Stimulated activated CD4-positive, alpha-beta T cell treated with anti-CD3 and anti-CD28 coated beads, Interleukin-12 subunit alpha, Interleukin-12 subunit beta, amount 100 ng/mL, for 48 hours (primary cell): ENCODE measurements at places on chromosomes 3 and 15.
A peak's percentile ranks its signal among the peaks of the same experiment; 100 is the strongest.

DNA sequence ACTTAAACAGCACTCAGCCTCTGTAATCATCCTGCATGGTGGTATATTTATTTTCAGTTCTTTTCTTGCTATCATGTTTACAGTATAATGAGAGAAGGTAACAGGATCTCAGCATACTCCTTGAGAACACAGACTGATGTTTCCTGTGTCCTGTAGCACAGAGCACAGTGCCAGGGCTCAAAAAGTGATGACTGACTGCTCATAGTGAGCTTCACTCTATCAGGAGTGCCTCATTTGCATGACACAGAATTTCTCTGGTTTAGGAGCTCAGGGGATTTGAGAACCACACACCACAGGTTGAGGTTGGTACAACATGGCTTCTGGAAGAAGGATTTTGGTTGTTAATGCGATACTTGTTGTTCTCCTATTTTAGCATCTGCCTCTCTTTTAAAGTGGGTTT is 68.5 kb upstream of the SLC2A2 start:
- no peak for DNase-seq

- DNase-seq: no peak
Observed at GRCh38 chr3:69181592-69182211, 59.3 kb upstream of the LMOD3 start.

GRCh38 chr3:13261892-13262291 is 158.2 kb downstream of the NUP210 start:
- no peak for DNase-seq

DNA sequence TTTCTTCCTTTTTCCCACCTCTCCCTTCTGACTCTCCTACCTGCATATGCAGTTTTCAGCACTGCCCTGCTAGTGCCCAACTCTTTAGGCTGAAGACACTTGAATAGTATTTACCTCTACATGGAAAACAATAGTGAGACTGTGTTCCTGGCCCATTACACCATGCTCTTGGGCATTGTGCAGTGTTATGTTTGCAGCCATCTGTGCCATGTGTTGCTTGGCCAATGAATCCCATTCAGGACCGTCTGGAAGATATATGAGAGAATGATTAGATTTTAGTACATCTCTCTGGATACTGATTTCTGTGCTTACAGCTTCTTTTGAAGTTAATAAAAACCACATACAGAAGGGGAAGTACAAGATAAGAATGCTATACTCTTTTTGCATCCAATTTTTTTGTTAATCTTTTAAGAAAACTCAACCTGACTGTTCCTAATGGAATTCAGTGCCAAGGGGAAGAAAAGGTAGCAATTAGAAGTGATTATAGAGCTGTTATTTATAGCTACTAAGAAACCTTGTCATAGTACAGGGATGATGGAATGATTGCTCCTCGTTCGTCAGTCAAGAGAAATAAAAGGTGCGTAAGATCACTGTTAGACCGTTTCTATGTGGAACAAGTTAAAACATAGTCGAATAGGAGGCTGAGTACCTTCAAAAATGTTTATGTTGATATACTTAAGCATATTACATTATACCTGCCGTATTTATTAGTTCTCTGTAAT is 58.9 kb downstream of the TMEM41A start:
- no peak for DNase-seq

DNA sequence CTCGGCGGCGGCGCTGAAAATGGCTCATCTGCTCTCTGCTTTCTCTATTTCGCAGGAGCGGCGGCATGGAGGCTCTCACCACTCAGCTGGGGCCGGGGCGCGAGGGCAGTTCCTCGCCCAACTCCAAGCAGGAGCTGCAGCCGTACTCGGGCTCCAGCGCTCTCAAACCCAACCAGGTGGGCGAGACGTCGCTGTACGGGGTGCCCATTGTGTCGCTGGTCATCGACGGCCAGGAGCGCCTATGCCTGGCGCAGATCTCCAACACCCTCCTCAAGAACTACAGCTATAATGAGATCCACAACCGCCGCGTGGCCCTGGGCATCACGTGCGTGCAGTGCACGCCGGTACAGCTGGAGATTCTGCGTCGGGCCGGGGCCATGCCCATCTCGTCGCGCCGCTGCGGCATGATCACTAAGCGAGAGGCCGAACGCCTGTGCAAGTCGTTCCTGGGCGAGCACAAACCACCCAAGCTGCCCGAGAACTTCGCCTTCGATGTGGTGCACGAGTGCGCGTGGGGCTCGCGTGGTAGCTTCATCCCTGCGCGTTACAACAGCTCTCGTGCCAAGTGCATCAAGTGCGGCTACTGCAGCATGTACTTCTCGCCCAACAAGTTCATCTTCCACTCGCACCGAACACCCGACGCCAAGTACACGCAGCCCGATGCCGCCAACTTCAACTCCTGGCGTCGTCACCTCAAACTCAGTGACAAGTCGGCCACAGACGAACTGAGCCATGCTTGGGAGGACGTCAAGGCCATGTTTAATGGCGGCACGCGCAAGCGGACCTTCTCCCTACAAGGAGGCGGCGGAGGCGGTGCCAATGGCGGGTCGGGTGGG is 790 bp downstream of the SKOR1 start:
- DNase-seq: no peak

GRCh38 chr3:111979434-111980038 is 710 bp downstream of the ABHD10 start:
- no peak for DNase-seq

GRCh38 chr3:35639254-35640186 is at the start of gene ARPP21:
Gene ARPP21, plus strand, starts transcription at chr3:35639525. Its CDS starts 42,227 bp downstream, at chr3:35681752.
- DNase-seq: no peak

GRCh38 chr3:177286034-177286433 is 88.8 kb upstream of the TBL1XR1 start:
- DNase-seq: no peak

GRCh38 chr3:59266551-59266950 is 216.7 kb upstream of the CFAP20DC start:
- no peak for DNase-seq

- no peak for DNase-seq
Observed at GRCh38 chr15:62734706-62735105, 307.8 kb upstream of the TPM1 start.

DNA sequence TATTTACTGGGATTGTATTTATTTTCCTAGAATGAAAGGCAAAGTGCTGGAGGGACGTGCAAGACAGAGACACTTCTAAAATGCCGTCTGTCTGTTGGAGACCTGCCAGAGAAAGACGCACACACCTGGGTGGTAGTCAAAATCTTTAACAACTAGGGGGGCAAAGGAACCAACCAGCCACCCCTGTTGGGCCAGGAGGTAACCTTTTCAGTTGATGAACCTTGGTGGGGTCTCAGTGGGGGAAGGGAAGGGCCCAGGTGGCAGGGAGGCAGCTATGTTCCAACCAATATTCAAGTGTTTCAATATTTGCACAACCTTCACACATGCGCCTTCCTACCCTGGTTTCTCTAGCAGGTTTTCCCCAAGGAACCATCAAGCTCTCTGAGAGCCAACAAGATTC is 99.0 kb downstream of the MEGF11 start:
- DNase-seq: no peak

- no peak for DNase-seq
Observed at GRCh38 chr3:31106912-31107311, 212.5 kb upstream of the GADL1 start.

DNA sequence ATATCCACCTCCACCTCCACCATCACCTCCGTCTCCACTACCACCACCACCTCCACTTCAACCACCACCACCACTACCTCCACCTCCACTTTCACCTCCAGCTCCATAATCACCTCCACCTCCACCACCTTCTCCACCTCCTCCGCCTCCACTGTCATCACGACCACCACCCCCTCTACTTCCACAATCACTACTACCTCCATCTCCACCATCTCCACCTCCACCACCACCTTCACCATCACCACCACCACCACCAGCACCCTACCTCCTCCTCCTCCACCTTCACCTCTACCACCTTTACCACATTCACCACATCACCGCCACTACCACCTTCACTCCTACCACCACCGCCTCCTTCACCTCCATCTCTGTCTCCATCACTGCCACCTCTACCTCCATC is 435.7 kb downstream of the MCTP2 start:
- DNase-seq: no peak

- DNase-seq: no peak
Observed at GRCh38 chr3:72013084-72013483, 228.1 kb upstream of the PROK2 start.

DNA sequence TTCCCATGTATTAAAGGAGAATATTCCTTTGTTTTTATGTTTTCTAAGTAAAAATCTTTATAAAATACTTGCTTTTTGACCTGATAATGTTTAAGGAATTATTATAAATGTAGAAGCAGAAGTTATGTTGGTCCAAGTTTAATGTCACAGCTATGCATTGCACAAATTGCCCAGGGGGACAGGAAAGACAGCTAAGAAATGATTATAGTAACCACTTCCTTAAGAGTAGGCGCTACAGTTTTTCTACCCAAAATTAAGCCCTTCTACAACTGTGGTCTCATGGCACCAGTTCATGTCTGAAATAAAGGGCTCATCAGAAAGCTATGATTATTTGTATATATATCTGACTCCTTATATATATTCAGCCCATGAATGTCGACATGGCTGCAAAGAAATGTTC is 176.4 kb downstream of the GBE1 start:
- no peak for DNase-seq

GRCh38 chr3:193977622-193978021 is 158.3 kb upstream of the HES1 start:
- no peak for DNase-seq

- DNase-seq: no peak
Observed at GRCh38 chr15:48582452-48583247, 62.9 kb downstream of the FBN1 start.

DNA sequence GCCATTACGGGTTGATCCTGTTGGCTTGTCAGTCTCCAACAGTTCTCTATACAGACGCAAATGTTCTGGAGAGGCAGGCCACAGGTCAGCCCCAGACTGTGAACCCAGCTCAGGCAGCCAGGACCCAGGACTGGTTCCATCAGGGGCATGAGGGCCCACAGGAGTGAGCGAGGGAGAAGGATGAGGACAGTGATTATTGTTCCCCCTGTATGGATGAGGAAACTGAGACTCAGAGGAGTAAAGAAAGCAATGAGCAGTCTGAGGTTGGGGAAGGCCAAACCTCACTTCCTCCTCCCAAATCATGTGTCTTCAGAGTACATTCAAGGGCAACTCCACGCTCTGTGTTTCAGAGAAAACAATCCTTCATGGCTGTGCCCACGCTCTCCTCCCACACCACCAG is 121.9 kb downstream of the RPLP1 start:
- no peak for DNase-seq

GRCh38 chr3:117252208-117252607 is 542.6 kb downstream of the TUSC7 start:
- DNase-seq: no peak

DNA sequence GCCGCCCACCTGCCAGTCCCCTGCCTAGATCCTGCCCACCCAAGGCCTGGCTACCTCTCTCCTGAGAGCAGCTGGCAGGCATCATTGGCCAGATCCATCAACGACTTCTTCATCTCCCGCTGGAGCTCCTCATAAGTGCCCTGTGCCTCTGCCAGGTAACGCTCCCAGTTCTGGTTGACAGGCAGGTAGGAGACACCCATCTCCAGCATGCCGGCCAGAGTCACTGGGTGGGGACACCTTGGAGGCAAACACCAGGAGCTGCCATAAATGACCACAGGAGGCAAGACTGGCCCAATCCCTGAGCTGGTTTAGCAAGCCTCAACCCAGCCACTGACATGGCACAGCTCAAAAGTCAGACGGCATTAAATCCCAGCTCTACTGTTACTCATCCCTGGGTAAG is 7.5 kb downstream of the POLG start:
- no peak for DNase-seq

DNA sequence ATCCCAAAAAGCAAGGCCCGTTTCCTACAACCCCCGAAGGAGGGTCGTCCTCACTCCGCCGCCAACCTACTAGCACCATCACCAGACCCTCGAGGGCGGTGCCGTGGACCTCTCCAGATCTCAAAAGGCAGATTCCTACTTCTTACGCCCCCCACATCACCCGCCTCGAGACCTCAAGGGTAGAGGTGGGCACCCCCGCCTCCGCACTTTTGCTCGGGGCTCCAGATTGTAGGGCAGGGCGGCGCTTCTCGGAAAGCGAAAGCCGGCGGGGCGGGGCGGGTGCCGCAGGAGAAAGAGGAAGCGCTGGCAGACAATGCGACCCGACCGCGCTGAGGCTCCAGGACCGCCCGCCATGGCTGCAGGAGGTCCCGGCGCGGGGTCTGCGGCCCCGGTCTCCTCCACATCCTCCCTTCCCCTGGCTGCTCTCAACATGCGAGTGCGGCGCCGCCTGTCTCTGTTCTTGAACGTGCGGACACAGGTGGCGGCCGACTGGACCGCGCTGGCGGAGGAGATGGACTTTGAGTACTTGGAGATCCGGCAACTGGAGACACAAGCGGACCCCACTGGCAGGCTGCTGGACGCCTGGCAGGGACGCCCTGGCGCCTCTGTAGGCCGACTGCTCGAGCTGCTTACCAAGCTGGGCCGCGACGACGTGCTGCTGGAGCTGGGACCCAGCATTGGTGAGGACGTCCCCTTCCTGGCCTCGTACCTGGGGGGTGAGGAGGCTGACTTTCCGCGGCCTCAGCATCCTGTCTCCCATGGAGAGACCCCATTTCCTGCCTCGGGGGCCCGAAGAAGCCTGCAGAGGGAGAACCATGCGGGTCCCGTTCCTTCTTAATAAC is at the start of gene MYD88:
MYD88 (plus strand) TSS at position 313 of the 842 bp plus-strand sequence; CDS start at position 353, 40 bp downstream.
- peak; percentile 71 for DNase-seq

- DNase-seq: no peak
Observed at GRCh38 chr15:25501828-25502446, 63.1 kb upstream of the UBE3A start.

- DNase-seq: no peak
Observed at GRCh38 chr3:68504201-68504600, 428.1 kb downstream of the TAFA4 start.

GRCh38 chr3:55044486-55044885 is 116.6 kb upstream of the LRTM1 start:
- DNase-seq: no peak

DNA sequence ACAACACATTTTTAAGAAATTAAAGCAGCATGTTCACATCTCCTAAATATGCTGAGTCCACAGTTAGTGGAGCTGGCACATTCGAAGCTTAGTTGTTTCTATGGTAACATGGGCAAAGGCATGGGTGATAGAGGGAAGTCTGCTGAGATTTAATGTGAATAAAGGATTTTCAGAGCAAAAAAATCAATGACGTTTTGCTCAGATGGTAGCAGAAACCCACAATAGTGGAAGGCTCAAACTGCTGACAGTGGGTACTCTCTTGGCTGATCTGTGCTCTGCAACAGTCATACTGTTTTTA is 795.1 kb upstream of the ARPP21 start:
- no peak for DNase-seq

- no peak for DNase-seq
Observed at GRCh38 chr3:194906229-194906629, 220.5 kb downstream of the FAM43A start.

GRCh38 chr3:112416391-112417212 is 82.7 kb downstream of the BTLA start:
- no peak for DNase-seq
